ENCODE measurements at places on chromosomes 2 and 18.

DNA sequence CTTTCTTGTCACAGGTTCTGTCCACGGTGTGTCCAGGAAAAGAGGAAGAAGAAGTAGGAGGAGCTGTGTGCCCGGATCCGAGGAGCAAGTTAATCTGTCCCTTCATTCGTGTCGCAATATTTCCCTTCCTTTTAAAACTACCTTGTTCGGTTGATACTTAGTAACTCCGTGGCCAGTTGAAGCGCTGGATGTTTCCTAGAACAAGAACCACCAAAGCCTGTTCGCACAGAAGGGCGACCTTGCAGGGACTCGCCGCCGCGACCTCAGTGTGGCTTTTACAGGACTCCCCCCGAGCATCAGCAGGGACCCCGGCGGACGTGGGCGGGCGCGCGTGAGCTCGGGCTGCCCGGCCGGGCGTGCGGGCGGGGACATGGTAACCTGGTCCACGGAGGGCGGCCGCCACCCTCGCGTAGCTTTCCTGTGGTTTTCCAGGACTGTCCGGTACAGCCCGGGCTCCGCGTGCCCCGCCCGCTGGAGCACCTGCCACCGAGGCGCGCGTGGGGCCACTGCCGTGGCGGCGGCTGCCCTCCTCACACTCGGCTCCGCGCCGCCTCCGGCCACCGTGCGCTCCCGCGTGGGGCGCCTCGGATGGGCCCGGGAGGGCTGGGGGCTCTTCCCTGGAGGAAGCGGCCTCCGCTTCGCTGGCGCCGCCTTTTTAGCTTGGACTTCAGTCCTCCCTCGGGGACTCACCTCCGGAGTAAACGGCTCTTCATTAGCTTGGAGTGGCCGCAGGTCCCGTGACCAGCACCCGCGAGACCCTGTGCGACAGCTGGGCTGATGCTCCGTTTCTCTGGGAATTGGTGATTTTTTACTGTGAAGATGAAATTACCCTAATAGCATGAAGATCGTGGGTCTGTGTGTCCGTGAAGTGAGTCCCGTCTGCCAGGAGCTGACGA lies 9.2 kb upstream of the D2HGDH start:
- DNase-seq, result no peak

- no peak for DNase-seq
Measured at GRCh38 chr18:79634186-79634585, 45.4 kb upstream of the CTDP1 start.

DNA sequence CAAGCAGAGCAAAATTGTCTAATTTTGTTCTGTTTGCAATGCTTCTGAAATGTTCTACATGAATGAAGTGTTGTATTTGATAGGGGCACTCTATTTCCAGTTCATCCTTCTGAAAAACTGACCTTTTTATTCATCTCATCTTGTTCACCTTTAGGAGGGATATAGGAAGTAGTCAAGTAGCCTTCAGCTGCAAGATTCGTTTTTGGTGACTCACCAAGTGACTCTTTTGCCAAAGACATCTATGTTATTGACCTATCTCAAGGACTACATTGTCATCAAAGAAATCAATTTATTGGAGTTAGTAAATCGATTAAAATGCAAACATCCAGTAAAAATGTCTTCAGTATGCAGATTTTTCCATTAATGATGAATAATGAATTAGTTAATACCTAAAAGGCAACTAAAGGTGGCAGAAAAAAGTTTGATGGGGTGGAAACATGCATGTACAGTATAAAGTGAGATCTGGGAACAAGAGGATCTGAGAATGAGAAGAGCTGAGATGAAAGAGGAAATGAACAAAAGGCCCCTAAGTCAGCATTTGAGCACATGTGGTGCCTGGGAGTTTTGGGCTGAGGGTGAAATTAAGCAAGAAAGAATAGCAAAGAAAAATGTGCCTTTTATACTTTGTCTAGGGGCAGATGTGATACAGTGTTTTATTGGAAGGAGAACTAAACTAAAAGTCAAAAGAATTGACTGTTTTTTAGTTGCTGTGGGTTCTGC lies 255.1 kb upstream of the LINC00305 start:
- no peak for DNase-seq

DNA sequence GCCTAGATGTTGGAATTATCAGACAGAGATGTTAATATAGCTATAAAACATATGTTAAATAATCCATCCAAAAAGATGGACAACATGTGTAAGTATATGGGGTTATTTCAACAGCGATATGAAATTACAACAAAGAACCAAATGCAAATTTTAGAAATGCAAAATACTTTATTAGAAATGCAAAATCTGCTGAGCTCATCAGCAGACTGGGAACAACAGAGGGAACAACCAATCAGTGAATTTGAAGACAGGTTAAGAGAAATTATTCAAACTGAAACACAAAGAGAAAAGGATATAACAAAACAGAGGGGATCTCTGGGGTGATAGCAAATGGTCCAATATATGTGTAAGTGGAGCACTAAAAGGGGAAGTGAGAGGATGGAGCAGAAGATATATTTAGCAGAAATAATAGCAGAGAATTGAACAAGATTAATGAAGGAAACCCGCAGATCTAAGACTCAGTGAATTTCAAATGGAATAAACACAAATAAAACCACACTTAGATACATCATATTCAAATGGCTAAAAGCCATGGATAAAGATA lies 13.5 kb upstream of the HS6ST1 start:
- DNase-seq, result no peak

DNA sequence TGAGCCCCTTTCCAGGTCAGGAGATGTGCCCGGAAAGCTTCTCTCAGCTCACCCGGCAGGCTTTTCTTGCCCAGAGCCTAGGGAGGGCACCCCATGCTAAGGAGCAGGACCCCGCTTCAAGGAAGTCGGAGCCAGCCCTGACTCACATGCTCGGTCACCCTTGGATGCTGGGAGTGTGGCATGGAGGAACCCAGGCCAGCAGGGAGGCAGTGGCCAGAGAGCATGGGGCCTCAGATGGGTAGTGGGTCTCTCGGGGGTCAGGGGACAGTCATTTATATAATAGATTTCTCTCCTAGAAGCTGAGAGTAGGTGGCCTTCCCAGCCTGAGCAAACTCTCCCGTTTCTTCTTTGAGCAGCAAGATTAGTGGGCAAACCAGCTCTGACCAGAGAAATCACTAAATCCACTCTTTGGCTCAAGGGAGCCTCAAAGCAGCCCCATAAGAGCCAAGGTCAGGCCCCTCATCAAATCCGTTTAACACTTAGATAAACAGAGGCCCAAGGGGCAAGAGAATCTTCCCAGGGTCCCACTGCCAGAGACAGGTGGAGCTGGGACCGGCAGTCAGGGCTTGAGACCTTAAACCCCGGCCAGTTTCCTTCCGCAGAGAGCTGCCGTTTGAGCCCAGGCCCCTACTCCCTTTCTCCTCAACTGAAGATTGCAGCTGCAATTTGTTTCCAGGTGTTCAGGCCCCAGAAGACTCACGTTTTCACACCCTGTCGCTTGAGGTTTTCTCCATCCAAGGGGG lies 113.1 kb downstream of the CYP26B1 start:
- DNase-seq, result no peak

GRCh38 chr2:224957540-224958461 lies 84.5 kb downstream of the DOCK10 start:
- DNase-seq, result no peak

All from C1 segment of cervical spinal cord (tissue), 14 donors.